NCI-H774 (cell line): ENCODE measurements at places on chromosomes 2 and 18.

- DNase-seq: no peak
These were observed 96.2 kb upstream of the ASAP2 start for GRCh38 chr2:9110346-9110884.

DNA sequence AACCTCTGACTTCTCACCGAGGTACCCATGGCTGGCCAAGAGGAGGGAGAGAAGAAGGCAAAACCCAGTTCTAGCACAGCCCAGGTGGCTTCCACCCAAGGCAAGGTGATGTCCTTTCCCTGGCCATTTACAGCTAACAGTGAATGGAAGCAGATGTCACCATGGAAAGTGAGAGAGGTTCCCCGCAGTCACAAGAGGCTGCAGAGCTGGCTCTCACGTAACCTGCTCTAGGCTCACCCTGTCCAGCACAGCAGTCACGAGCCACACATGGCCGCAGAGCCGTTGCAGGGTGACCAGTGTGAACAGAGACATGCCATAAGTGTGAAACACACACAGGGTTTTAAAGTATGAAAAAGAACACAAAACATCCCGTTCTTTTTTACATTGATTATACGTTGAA is 169.4 kb downstream of the TNS1 start:
- no peak for DNase-seq

GRCh38 chr2:68577183-68577582 is 66.2 kb upstream of the PROKR1 start:
- DNase-seq: no peak

DNA sequence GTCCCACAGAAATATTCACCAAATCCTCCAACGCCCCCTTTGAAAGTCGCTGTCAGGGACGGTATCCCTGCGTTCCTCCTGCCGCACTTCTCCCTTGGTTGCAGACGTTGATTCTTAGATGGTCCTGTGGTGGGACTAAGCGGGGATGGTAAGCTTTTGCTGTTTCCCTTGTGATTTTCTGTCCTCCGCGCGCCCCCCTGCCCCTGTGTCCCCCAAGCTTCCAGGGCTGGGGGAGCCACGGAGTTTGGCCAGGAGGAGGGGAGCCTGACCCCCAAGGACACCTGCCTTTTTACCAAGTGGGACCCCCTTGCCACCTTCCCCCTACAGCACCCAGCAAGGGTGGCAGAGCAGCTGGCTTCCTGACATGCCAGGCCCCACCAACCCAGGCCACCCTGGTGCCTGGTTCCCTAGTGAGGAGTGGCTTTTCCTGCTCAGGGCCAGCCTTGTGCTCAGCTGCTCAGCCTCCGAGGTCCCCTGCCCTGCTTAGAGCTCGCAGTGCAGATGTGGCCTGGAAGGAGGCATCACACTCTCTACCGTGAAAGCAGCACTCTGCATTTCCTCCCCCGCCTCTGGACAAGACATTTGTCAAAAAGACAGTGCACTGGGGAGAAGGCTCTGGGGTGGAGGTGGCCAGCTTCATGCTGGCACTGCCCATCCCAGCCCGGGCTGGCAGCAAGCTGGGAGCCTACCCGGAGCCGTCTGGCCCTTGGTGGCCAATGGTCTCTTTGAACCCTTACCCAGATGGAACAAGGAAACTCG is 49.4 kb downstream of the TWIST2 start:
- DNase-seq: no peak

DNA sequence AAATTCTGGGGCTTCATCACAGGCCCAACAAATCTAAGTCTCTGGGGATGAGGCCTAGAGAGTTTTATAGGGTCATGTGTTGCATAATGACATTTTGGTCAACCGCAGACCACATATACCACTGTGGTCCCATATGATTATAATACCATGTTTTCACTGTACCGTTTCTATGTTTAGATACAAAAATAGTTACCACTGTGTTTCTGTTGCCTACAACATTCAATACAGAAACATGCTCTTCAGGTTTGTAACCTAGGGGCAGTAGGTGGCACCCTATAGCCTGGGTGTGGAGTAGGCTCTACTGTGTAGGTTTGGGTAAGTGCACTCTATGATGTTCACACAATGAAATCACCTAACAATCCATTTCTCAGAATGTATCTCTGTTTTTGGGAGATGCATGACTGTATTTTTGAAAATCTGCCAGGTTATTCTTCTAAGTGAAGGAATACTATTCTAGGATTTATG is 485.2 kb downstream of the PTPRM start:
- DNase-seq: no peak

DNA sequence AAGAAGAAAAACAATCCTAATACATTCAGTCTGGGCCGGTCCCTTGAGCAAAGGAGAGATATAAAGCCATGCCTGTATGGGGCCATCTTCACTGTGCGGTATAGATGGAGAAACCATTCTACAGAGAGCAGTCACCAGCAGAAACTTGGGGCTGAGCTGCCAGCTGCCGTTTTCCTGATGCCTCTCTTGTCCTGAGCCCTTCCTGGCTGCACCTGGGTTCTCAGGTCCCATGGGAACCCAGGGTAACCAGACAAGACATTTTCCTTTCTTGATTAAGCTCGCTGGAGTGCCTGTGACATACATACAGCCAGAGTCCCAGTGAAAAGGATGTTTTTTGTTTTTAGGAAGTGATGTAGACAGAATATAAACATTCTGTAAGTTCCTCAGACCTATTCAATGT is 5.3 kb upstream of the METTL21A start:
- DNase-seq: no peak

DNA sequence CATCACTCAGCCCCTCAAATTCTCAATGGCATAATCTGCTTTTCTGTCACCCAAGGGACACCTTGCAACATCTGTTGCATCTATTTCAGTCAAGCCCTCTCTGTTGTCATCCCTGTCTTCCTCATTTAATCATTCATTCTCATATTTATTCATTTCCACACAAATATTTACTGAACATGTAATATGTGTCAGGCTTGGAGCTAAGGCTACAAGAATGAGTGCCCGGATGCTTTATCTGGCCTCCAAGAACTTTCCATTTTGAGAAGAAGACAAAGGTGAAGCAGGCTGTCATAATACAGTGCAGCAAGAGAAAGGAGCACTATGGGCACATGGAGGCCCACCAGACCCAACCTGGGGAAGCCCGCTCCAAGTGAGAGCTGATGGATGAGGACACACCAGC is 15.6 kb downstream of the IL18RAP start:
- DNase-seq: no peak

- no peak for DNase-seq
These were observed 69.6 kb downstream of the SNTG2 start for GRCh38 chr2:1020206-1020605.

- no peak for DNase-seq
These were observed 44.9 kb downstream of the PTPN2 start for GRCh38 chr18:12839057-12839525.

- peak; percentile 83 for DNase-seq
These were observed 84.6 kb downstream of the SMAD7 start for GRCh38 chr18:48866028-48866733.

- DNase-seq: no peak
These were observed 99.7 kb downstream of the PLEKHM3 start for GRCh38 chr2:207925601-207926000.

GRCh38 chr2:137252934-137253333 is 487.6 kb downstream of the THSD7B start:
- DNase-seq: no peak

- DNase-seq: no peak
These were observed 82.0 kb downstream of the SGPP2 start for GRCh38 chr2:222506230-222506935.

GRCh38 chr18:63890950-63891304 is 3.4 kb downstream of the SERPINB2 start:
- no peak for DNase-seq

DNA sequence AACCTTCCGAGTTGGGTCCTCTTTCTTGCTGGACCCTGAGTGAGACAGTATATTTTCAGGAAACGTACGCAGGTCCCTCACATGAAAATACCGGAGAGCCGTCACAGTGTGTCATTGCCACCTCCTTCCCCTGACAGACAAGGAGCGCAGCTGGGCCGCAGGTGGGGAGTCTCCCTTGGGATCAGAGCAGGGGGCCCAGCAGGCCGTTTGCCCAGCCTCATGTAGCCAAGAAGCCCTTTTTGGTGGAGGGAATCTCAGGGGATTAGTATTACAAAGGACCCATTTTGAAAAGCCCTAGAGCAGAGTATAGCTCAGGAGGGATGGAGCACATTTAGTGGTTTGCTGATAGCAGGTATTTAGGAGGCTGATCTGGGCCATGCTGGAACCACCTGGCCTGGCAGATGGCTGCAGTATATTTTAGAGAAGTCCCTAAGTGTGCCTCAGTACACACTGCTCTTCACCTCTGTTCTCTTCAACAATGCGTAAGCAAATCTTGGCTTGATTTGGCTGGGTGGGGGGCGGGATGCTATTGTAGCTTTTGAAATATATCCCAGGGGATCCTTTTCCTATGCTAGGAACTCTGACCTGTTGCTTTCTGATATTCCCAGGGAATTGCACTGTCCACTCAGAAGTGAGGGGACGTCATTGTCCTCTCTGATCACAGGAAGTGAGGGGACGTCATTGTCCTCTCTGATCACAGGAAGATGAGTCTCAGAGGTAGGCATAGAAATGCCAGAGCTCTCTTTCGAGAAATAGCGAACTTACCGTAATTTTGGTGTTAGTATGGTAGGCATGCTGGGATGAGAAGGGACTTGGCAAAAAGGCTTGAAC is 171.9 kb downstream of the HRH4 start:
- no peak for DNase-seq

DNA sequence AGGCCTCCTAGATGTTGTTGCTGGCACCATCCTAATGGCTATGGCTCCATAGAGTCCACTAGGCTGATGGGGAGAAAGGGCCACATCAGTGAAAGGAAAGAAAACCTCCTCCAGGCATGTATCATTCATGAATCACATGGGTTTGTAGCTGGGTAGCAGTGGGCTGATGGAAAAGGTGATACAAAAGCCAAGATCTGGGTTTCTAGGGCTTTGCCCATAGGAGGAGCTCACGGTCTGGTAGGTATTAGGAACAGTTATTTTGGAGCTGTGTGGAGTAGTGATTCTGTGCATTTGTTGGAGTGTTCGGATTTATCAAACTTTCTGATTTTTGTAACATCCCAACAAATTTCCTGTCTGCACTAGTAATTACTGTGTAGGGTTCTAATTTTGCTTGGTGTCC is 259.2 kb downstream of the SLC4A3 start:
- no peak for DNase-seq

- no peak for DNase-seq
These were observed 147.7 kb downstream of the CTNNA2 start for GRCh38 chr2:79660557-79660956.

- no peak for DNase-seq
These were observed 539.2 kb downstream of the SLC4A3 start for GRCh38 chr2:220166616-220167015.

DNA sequence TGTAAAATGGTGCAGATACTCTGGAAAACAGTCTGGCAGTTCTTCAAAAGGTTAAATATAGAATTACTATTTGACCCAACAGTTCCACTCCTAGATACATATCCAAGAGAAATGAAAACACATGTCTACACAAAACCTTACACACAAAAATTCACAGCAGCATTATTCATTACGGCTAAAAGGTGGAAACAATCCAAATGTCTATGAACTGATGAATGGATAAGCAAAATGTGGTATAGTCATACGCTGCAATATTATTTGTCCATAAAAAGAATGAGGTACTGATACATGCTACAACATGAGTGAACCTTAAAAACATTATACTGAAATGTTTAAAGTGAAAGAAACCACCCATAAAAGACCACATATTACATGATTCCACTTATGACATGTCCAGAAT is 4.0 kb downstream of the CYP27C1 start:
- DNase-seq: no peak

GRCh38 chr2:137865954-137866540 is 98.2 kb upstream of the HNMT start:
- peak; percentile 50 for DNase-seq

GRCh38 chr2:153043385-153043784 is 325.0 kb downstream of the ARL6IP6 start:
- no peak for DNase-seq

- DNase-seq: no peak
These were observed 374.2 kb upstream of the MAP2 start for GRCh38 chr2:209049608-209050007.

DNA sequence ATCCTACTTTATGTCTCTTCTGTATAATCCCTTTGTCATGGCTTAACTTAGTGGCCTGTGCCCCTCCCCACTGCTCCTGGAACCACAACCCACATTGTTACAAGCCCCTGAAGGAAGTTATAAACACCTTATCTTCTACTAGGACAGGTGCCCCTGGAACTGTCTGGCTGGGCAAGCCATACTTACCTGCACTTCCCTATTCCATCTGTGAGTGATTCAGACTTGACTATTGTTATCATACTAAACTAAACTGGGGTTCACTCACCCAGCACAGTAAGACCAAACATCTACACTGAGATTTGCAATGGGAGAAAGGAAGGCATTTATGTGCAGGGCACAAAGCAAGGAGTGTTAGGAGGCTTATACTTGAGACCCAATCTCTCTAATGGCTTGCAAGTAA is 3.7 kb upstream of the UGT1A6 start:
- DNase-seq: no peak

- DNase-seq: no peak
These were observed 163.1 kb downstream of the MIB1 start for GRCh38 chr18:21903709-21904108.

DNA sequence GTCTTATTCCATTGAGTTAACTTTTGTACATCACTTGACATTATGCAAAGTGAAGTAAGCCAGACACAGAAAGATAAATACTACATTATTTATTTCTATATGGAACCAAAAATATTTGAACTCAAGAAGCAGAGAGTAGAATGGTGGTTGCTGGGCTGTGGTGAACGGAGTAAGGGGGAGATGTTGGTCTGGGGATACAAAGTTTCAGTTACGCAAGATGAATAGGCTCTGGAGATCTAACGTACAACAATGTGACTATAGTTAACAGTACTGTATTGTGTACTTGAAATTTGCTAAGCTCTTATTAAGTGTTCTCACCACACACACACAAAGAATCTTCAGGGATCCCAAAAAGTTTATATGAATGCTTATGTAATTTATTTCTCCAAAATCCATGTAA is 124.8 kb upstream of the VWC2L start:
- no peak for DNase-seq

DNA sequence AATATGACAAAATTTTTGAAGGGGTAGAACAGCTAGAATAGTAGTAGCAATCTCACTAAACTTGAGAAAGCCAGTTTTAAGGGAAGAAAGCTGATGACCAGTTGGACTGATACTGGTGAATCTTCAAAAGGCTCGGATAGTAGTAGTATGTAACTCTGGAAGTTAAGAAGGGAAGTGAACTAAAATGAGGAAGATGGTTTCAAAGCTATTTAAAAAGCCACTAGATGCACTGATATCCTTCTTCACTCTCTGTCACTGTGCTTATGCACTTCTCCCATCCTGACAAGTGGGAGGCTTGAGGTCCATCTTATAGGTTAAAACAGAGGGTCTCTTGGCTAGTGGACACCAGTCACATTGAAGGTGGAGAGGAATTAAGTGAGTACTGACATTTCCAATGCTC is 141.1 kb downstream of the NCOA1 start:
- DNase-seq: no peak

DNA sequence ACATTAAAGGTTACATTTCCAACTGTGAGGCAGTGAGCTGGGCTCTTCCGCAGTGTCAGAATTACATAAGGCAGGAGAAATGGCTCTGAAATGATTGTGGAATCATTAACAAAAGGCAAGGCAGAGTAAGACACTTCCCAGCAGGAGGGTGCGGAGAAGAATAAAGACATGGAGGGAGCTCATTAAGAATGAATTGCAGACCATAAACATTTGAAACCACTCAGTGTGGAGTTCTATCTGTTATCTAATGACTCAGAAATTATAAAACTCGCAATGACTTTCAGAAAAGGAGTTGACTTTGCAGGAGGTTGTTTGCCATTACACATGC is 77.0 kb downstream of the SMIM21 start:
- no peak for DNase-seq
